ENCODE measurements at places on chromosomes 11 and 22.

DNA sequence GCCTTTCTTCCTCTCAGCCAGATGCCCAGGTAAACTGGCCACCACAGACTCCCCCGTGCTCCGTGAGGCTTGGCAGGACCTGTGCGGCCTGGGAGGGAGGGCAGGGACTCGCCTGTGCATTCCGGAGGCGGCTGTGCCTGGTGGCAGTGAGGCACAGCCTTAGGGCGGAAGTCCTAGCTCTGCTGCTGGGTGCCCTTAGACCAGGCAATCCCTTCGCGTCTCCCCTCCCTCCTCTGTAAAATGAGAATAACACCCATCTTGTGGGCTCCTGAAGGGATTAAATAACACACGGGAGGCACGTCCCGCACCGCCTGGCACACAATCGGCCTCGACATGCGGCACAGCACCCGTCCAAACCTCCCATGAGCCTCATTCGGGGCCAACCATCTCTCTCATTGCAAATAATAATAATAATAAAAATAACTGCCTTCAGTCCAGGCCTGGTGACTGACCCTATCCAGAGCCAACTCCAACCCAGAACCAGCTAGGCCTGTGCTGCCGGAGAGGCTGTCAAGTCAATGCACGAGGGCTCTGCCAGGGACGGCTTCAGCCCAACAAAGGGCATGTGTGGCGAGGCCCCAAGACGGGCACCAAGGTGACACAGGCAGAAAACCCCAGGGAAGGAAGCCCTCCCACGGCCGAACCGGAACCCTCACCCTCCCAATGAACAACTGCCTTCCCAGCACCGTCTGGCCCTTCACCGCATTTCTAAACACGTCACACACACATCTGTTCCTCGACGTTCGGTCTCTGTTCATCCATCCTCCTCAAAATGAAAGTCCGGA lies 8.2 kb downstream of the LTO1 start:
- peak; percentile 41 for DNase-seq

- DNase-seq, result no peak
Measured at GRCh38 chr11:115886422-115886733, 382.2 kb upstream of the CADM1 start.

DNA sequence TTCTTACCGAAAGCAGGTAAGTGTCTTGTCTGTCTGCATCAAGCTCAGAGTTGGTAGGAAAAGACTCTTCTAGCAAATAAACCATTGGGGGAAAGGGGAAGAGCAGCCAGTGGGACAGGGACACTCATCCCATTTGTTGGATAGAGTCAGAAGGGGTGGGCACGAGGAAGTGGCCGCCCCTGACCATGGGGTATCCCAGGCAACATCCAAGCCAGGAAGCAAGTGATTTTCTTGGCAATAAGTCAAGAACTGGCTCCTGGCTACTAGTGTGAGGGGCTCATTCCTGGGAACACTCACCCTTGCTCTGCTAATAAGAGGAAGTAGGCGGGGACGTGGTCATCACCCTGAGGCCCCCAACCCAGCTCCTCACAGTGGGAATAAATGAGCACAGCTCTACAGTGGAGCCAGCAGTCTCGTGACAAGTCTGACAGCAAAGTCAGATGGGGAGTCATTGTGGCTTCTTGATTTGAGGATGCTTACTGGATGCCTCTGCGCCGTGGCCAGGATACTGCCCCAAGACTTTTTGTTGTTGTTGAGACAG lies 6.7 kb downstream of the SLC25A18 start:
- DNase-seq, result no peak

DNA sequence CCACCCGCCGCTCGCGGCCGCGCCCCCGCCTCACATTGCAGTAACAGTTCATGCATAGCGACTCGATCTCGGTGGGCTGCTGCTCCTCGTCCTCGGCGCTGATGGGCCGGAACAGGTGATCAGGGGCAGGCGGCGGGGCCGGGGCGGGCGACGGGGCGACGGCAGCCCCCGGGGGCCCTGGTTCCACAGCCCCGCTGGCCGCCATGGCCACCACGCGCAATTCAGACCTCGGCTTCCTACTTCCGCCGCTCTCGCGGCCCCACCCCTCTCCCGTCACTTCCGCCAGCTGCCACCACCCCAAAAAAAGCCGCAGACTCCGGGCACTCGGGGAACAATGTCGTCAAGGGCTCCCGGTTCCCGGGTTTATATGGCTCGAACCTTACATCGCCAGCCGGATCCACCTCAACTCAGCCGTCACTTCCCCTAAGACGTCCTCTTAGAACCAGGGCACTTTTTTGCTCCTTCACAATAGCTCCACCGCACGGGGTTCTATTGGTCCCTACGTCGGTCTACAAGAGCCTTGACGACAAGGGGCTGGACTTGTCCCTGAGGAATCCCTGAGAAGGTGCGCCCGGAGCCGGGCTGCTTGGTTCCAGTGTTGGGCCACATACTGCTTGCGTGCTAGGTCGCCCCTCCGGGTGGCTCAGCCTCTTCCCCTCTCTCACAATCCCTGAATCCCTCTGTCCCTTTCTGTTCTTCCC lies at the start of gene ZPR1:
Gene ZPR1 (minus strand): TSS at position 238 of the 701 bp plus-strand sequence. CDS start 33 bp downstream, at position 205.
- DNase-seq, result peak; percentile 91

DNA sequence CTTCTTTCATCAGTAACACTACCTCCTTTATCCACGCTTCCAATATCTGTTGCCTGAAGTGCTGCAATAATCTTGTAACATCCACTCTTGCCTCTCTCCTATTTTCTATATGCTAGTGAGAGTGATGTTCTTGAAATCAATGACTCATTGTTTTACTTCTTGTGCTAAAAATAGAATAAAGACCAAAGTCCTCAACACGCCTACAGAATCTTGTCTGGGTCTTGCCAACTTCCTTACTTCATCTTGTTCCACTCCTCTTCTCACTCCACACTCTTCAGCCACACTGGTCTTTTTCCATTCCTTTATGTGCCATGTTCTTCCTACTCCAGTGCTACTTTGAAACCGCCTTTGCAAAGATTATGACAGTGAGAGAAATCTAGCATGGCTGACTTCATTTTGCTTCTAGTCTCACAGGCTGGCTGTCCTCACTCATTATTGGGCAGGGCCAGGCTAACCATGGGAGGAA lies 136.4 kb downstream of the CCDC81 start:
- no peak for DNase-seq

All from CD8-positive, alpha-beta memory T cell (primary cell).